Progenitor cell of endocrine pancreas (in vitro differentiated cells): ENCODE measurements at places on chromosomes 16 and 17. TPM values are rescaled to one million over a fixed set of nuclear protein-coding genes. Genes with fewer than 3 reads are reported as not detected.

The IGFALS gene
- total RNA-seq: 0.60 and 1.2 TPM in 2 replicates

The EVI2A gene
- total RNA-seq: not detected in 2 replicates

The CLEC10A gene
- not detected in 2 replicates for total RNA-seq

The CDRT15L2 gene
- total RNA-seq: not detected in 2 replicates

The NPLOC4 gene
- 93.8 and 102 TPM in 2 replicates for total RNA-seq

The BTBD17 gene
- total RNA-seq: 2.8 and 3.4 TPM in 2 replicates

The KRT39 gene
- not detected in 2 replicates for total RNA-seq

The CEP295NL gene
- 2.3 and 2.6 TPM in 2 replicates for total RNA-seq

The C17orf78 gene
- total RNA-seq: not detected in 2 replicates

The ADGRG3 gene
- total RNA-seq: not detected in 2 replicates

DNA sequence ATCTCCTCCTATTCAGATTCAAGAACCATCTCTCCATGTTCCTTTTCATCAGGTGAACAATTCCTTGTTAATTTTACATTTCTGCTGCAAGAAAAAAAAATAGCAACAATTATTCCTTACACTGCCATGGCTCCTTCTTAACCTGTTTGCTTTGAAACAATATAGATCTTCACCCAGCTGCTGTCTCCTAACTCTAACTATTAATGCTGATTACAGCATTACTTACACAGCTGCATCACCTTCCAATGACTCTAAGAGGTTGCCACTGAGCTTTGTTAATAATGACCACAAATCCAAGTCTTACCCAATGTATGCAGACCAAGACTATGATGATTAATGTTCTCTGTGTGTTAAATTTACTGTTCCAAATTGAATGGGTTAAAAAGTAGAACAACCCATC, 541.4 kb downstream of the TOX3 start:
- DNase-seq: no peak

DNA sequence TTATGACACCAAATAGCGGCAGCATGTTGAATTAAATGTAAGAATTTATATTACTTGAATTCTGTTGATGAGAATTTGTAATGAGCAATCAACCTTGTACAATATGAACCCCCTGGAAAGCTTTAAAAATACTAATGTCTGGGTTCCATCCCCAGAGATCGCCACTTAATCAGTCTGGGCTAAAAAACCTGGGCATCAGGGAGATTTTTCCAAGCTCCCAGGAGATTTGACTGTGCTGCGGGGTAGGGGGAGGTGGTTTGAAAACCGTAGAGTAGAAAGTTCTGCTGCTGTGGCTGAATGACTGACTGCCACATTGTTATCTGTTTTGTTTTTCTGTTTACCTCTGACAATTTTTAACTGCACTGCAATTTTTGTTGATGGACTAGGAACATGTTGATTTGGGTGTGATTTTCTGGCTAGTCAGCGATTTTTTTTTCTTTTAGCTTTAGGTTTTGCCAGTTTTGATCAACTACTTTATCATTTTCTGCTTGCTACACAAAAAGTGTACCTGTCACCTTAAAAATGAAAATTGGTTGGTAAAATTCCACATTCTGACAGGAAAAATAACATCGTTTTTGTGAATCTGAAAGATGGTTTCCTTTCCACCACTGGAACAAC, 79.3 kb downstream of the PCTP start:
- DNase-seq: no peak

DNA sequence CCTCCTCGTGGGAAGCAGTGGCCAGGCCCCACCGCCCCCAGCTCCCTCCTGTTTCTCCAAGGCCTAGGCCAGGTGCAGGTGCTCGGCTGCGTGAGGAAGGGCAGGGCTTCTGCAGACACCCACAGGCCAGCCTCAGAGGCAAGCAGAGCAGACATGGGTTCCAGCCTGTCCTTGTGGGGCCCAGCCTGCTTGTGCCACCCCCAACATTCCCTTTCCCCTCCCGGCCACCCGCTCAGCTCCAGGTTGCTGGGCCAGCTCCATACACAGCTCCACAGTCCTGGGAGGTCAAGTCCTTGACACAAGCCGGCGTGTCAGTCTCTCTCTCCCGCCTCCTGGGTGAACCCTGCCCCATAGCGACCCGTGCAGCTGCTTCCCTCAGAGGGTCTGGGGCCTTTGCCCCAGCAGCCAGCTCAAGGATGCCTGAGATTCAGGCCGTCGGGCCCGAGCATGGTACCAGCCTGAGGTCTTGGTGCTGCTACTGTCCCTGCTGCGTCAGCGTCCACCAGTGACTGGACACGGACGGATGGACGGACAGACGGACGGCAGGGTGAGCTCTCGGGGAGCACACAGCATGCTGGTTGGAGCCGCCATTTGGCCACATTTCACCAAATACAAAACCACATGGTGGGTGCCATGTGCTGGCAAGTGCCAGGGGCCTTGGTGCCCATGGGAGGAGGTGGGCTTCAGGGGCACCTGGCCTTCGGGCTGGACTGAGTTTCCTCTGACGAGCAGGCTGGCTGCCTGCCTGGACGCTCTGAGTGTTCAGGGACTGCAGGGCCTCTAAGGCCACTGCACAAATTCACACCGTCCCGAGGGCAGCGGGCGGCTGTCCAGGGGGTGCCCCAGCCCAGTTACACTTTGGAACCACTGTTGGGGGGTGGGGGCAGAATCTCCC, 8.0 kb downstream of the SECTM1 start:
- DNase-seq: no peak

GRCh38 chr16:83698964-83699363, 108.8 kb upstream of the HSBP1 start:
- no peak for DNase-seq

DNA sequence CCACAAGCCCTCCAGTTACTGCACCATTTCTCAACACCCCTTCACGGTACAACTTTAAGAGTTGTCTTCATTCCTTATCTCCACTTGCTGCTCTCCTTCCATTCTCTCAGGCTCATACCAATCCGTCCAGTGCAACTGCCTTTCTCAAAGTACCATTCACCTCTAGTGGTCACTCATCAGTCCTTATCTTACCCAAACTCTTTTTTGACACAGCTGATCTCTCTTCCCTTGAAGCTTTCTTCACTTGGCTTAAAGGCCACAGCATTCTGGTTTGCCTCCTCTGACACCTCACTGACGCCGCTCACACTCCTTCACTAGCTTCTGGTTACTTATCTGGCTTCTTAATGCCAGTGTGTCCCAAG, 24.9 kb downstream of the UBE2G1 start:
- no peak for DNase-seq

- DNase-seq: no peak
Observed at GRCh38 chr17:45688353-45688752, 95.8 kb upstream of the CRHR1 start.

GRCh38 chr16:86142801-86143236, 243.9 kb downstream of the IRF8 start:
- DNase-seq: no peak

- DNase-seq: no peak
Observed at GRCh38 chr16:28876973-28877654, 1.2 kb upstream of the ATP2A1 start.

DNA sequence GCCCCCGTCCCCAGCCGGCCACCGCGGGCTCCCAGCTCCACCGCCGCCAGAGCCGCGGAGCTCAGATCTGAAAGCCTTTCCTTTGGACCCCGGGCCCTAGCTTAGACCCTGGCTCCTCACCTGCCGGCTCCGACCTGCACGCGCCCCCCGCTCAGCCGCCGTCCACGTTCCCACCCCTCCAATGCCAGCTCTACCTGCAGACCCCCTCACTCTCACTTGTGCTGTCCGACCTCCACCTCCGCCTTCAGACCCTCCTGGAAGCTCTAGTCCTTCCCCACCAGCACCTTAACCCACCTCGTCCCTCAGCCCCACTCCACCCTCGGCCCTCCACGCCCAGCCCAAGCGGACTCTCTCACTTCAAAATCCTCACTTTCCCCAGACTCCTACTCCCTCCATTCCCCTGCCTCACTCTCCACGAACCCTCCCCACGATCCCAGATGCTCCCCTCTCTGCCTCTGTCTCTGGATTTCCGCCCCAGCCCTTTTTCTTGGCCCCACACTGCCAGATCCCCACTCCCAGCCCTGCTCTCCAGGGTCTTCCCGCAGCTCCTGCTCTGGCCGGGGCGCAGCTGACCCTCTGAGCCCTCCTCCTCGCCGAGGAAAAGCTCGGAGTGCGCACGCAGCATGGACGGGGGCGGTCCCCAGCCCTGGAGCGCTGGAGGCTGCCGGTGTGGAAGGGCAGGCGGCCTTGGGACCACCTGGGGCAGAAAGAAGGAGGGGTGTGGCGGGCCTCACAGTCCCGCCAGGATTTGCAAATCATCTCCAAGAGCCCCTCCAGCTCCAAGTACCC, at the start of gene TMEM114:
Gene TMEM114 (minus strand): TSS at position 612 of the 789 bp plus-strand sequence. CDS start 673 bp downstream, outside the sequence.
- DNase-seq: peak; percentile 39

- DNase-seq: no peak
Observed at GRCh38 chr17:58492238-58493121, 4.3 kb upstream of the HSF5 start.

GRCh38 chr17:44758414-44759085, at the start of gene ADAM11:
TSS of gene ADAM11 (plus strand) at chr17:44758988. CDS start at chr17:44759200, 212 bp downstream.
- DNase-seq: no peak

- DNase-seq: no peak
Observed at GRCh38 chr16:82016964-82017363, 5.7 kb upstream of the SDR42E1 start.

DNA sequence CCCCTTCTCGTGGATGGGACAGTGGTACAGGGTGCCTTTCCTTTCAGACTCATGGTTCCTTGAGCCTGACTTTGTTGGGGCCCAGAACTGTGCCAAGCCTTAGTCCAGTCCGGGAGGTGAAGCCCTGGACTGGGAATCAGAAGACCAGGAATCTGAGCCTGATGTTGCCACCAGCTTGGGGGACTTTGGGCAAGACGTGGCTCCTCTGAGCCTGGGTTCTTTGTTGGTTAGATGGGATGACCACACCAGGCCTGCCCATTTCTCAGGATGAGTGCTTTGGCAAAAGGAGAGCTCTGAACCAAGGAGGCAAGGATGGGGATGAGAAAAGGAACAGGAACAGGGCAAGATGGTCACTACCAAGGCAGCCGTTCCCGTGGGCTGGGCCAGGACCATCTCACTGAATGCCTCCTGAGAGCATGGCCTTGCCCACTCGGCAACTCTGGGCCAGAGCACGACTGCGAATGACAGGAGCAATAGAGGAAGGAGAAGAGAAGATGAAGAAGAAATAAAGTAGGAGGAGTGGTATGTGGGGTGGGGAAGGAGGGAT, 32.5 kb downstream of the PITPNM3 start:
- DNase-seq: no peak

GRCh38 chr17:76139801-76140660, 1.0 kb downstream of the FOXJ1 start:
- peak; percentile 63 for DNase-seq

DNA sequence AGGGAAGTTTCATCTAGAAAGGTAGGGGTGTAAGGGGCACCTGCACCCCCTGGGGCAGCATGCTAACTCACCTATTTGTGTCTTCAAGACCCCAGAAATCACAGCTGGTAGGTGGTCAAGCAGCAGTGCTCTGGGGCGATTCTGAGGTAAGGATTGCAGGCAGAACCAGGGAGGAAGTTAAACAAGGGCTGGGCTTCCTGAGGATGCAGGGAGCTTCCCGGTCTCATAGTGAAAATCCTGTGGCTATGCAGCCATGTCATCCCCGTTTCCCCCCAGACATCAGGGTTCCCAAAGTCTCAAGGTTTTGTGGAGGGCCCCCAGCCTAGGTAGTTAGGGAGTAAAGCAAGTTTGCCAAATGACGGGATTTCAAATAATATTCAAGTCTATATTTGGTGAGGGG, 78.5 kb downstream of the C16orf78 start:
- DNase-seq: no peak

DNA sequence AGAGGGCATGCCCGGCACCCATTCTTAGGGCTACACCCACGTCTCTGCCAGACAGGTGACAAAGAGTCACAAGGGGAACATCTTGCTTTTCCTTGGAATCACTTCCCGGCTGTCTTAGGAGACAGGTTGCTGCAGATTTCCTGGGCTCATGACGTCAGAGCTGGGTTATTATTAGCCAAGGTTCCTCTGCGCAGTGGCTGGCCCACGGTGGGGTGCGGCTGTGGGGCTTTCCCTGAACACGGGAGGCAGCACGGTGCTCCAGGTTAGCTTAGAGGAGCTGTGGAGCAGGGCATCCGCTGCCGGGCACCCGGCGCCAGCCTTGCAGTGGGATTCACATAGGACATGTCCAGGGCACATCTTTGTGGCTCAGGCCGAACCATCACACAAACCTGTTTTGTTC, 118.0 kb upstream of the PLCG2 start:
- no peak for DNase-seq

DNA sequence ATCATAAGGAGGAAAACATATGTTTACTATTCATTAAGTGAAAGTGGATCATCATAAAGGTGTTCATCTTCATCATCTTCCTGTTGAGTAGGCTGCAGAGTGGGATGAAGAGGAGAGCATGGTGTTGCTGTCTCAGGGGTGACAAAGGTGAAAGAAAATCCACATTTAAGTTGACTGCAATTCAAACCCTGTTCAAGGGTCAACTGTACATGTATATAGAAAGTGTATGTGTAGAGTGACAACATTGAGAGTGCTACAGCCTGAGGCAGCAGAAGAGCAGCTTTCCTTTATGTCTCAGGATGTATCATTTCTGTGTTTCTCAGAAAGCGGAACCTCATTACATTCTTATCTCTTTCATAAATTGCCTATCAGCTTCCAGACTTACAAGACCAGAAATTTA, 17.2 kb downstream of the ORC6 start:
- no peak for DNase-seq

DNA sequence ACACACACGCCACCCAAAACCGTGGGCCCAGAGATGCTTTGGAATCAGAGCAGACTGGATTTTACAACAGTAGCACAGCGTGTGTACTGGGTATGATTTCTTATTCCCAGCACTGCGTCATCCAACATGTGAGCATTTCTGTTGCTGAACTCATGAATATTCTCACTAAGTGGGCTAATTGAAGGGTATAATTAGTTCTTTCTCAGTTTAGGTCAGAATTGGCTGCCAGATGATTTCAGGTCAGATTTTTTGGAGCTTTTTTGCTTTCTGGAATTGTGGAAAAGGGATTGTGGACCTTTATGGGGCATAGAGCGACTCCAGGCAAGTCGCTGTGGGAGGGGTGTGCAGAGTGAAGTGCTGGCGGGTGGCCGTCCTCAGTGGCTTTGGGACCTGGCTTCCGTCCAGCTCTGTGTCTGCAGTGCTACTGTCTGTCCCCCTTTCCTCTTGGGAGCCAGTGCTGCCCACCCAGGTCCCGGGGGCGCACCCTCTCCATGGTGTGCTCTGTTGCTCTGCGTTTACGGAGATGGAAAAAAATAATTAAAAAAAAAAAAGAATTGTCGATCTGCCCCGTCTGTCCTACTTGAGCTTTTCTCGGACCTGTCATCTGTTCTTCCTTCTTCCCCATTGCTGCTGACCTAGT, 25.0 kb downstream of the FOXK2 start:
- no peak for DNase-seq

- no peak for DNase-seq
Observed at GRCh38 chr16:54546521-54546920, 259.9 kb upstream of the IRX3 start.

GRCh38 chr17:27550974-27551505, 79.9 kb upstream of the LGALS9 start:
- DNase-seq: no peak
